A549 treated with dexamethasone at 1 μM for 4 hours (cell line): ENCODE measurements at places on chromosomes 16 and 17. TPM values are rescaled to one million over a fixed set of nuclear protein-coding genes. Genes with fewer than 3 reads are reported as not detected.

Gene TRPV3
- total RNA-seq, result 0.19 to 0.38 TPM (median 0.32 TPM) in 5 replicates

Gene MAPT
- 1.3 to 2.4 TPM (median 2.1 TPM) in 5 replicates for total RNA-seq

Gene METTL9
- 95.5 to 106 TPM (median 102 TPM) in 5 replicates for total RNA-seq

Gene FLOT2
- total RNA-seq, result 69.2 to 96.1 TPM (median 91.3 TPM) in 5 replicates

Gene NR1D1
- total RNA-seq, result 7.3 to 10.7 TPM (median 10.4 TPM) in 5 replicates
